Dermis microvascular lymphatic vessel endothelial cell (primary cell): ENCODE measurements at places on chromosomes 2 and 18. TPM values are rescaled to one million over a fixed set of nuclear protein-coding genes. Genes with fewer than 3 reads are reported as not detected.

SLC38A11 gene
- not detected in 2 replicates for total RNA-seq

TPO gene
- total RNA-seq: under 0.01 TPM in 1 of 2 replicates, not detected in the other

TMEM247 gene
- not detected in 2 replicates for total RNA-seq

HOXD10 gene
- total RNA-seq: 7.8 and 9.9 TPM in 2 replicates

RNPEPL1 gene
- 16.2 and 38.6 TPM in 2 replicates for total RNA-seq

IL36G gene
- total RNA-seq: not detected in 2 replicates

OSBPL1A gene
- total RNA-seq: 10.8 and 13.9 TPM in 2 replicates

CD226 gene
- 0.76 and 1.5 TPM in 2 replicates for total RNA-seq

SPATA3 gene
- not detected in 2 replicates for total RNA-seq

SERPINB12 gene
- not detected in 2 replicates for total RNA-seq

ZC3H6 gene
- 1.8 and 2.0 TPM in 2 replicates for total RNA-seq

RNU2-63P gene
- 99.9 TPM in 1 of 2 replicates, not detected in the other for total RNA-seq

OXER1 gene
- total RNA-seq: not detected in 2 replicates

NCKAP5 gene
- total RNA-seq: under 0.01 TPM in 2 replicates

DSG4 gene
- not detected in 2 replicates for total RNA-seq

IDH1 gene
- 65.1 and 118 TPM in 2 replicates for total RNA-seq

C2orf74 gene
- 3.2 and 5.9 TPM in 2 replicates for total RNA-seq

CIB4 gene
- not detected in 2 replicates for total RNA-seq
